ENCODE measurements at places on chromosomes 13 and 19.

- DNase-seq: no peak
Observed at GRCh38 chr19:2275588-2276428, 6.2 kb downstream of the PEAK3 start.

- DNase-seq: no peak
Observed at GRCh38 chr19:1867349-1867724, 4.0 kb upstream of the KLF16 start.

DNA sequence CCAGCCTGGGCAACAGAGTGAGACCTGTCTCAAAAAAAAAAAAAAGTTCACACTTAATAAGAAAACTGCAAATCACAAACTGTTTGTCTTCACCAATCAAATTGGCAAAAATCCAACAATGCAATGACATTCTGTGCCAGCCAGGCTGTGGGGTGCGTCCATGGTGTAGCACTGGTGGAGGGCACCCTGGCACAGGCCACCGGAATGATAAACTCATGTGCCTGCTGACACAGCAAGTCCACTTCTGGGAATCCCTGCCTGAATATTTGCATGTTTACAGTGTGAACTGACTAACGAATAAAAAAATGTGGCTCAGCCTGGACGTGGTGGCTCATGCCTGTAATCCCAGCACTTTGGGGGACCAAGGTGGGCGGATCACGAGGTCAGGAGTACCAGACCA, 1.6 kb upstream of the LRRC25 start:
- no peak for DNase-seq

DNA sequence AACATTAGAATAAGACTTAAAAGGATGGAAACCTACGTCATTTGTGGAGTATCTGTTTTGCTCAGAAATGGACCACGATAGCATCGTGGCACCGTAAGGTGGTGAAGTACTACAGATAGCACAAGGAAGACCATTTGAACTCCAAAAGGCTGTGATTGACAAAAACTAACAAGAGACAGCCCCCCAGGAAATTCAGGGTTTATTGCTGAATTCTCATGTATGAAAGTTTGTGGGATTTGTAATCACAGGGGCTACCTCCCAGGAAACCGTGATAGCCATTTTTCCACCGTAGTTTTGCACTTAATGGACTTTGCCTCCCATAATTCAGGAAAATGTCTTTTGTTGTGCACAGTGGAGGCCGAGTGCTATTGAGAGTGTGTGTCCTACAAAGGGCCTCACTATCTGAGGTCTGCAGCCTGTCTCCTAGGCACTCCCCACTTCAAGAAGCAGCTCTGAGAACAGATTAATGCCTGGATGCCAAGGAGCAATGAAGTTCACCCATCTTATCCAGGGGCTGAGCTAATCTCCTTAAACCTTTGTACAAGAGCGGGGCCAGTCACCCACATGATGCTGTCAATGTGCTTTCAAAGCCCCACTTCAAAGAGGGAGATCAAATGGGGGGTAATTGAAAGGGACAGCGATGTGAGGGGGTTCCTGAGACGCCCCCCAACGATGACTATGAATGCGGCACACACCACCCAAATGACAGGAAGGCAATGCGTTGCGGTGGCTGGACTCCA, 182.6 kb downstream of the COL4A1 start:
- no peak for DNase-seq

DNA sequence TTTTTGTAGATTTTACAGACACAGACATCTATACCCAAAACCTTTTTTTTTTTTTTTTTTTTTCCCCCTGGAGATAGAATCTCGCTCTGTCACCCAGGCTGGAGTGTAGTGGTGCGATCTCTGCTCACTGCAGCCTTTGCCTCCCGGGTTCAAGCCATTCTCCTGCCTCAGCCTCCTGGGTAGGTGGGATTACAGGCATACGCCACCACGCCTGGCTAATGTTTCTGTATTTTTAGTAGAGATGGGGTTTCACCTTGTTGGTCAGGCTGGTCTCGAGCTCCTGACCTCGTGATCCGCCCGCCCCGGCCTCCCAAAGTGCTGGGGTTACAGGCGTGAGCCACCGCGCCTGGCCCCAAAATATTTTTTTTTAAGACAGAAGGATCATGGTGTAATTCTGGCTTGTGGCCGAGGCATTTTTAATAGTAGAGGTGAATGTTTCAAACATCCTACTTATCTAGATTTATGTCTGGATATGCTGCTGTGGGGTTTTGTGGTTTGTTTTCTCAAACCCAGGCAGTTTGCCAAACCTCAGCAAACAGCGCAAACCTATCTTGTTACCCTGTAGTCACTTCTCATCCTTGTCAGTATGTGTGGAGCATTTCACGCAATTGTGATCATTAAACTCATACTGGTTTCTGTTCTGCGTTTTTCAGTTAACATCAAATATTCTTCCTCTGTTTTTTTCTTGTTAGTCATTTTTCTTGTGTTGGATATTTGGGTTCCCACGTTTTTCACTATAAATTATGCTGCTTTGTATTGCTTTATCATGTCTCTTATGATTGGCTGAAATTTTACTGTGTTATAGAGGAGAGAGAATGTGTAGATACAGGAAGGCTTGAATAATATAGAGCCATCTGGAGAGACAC, 36.2 kb upstream of the GARRE1 start:
- peak; percentile 34 for DNase-seq

Data from GM20000 (cell line).